ENCODE measurements at places on chromosomes 3 and 15.

- H3K36me3 ChIP-seq = no peaks in the 10 kb centered on the region
- H3K27me3 ChIP-seq = no peaks in the 10 kb centered on the region
- no peaks in the 10 kb centered on the region for H3K4me1 ChIP-seq
- no peak overlapping the region for H3K4me3 ChIP-seq
These were observed 100.4 kb upstream of the PPP2R3A start for GRCh38 chr3:135865085-135865484.

DNA sequence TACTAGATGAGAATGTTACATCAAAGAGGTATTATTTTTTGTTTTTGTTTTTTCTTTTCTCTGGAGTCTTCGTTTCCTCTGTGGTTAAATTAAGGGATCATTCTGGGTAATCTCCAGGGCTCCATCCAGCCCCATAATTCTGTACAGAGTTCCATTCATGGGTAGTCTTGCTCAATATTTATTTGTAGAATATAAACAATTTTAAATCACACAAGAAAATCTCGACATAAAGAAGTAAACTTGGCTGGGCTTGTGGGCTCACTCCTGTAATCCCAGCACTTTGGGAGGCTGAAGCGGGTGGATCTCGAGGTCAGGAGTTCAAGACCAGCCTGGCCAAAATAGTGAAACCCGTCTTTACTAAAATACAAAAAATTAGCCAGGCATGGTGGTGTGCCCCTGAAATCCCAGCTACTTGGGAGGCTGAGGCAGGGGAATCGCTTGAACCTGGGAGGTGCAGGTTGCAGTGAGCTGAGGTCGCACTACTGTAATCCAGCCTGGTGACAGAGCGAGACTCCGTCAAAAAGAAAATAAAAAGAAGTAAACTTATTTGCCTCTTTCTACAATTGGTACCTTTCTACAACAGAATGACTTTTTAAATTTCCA is 166.8 kb upstream of the TGFBR2 start:
- H3K4me3 ChIP-seq = no peak overlapping the region
- H3K4me1 ChIP-seq = peaks cover 20% of the 10 kb centered on the region
- H3K27me3 ChIP-seq = no peaks in the 10 kb centered on the region
- H3K27ac ChIP-seq = no peak overlapping the region
- H3K36me3 ChIP-seq = peaks cover 3% of the 10 kb centered on the region

DNA sequence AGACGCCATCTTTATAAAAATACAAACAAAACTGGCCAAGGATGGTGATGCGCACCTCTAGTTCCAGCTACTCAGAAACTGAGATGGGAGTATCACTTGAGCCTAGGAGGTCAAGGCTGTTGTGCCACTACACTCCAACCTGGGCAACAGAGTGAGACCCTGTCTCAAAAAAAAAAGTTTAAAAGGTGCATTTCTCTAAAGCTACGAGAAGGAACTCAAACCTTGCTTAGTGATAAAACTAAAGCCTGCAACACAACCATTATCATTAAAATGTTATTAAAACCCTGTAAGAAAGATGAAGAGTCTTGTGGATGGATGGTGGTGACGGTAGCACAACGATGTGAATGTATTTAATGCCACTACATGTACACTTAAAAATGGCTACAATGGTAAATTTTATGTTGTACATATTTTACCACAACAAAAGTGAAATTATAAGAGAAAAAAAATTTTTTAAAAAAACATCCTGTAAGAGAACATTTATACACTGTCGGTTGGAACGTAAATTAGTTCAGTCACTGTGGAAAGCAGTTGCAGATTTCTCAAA is 3.1 kb downstream of the PLD1 start:
- H3K4me1 ChIP-seq = peaks cover 11% of the 10 kb centered on the region
- no peak overlapping the region for H3K27ac ChIP-seq
- peaks cover 46% of the 10 kb centered on the region for H3K27me3 ChIP-seq
- H3K4me3 ChIP-seq = no peak overlapping the region
- no peaks in the 10 kb centered on the region for H3K36me3 ChIP-seq

DNA sequence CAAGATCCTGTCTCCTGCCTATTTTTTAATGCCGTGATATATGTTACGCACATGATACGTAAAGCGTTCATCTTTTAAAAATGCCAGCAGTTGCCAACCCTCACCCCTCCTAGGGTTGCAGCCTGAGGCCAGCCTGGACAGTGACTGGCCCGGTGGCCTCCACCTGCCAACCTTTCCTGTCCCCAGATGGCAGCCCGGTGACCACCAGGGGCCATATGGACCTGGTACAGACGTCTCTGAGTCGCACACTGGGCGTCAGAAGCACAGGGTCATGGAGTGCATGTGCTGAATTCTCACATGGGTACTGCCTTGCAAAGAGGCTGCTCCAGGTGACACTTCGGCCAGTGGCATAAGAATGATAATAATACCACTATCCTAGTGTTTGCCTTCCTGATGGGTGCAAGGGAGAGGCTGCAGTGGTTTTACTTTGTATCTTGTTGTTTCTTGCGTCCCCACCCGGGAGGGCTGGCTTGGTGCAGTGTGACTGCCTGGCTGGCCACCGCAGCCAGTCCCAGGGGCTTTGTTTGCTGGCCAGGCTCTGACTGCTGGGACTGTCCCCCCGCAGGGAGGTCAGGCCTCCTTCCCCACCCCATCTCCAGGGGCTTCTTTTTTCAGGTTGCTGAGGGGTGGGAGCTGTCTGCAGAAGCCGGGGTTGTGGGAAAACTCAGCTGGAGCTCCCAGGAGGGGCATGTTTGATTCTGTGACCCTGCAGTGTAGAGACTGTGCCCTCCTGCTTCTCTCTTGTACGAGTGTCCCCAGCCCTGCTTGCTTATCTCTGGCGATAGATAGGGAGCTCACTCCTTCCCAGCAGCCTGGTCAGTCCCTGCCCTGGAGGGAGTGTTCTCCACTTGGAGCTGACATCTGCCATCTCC is 16.9 kb downstream of the FBLN2 start:
- no peaks in the 10 kb centered on the region for H3K27me3 ChIP-seq
- peaks cover 11% of the 10 kb centered on the region for H3K4me1 ChIP-seq
- no peak overlapping the region for H3K4me3 ChIP-seq

- DNase-seq = no peak
- peak overlapping the region; percentile 87 for H3K27ac ChIP-seq
- H3K27me3 ChIP-seq = no peaks in the 10 kb centered on the region
- H3K36me3 ChIP-seq = peaks cover 43% of the 10 kb centered on the region
These were observed 53.7 kb downstream of the CHSY1 start for GRCh38 chr15:101198031-101198575.

DNA sequence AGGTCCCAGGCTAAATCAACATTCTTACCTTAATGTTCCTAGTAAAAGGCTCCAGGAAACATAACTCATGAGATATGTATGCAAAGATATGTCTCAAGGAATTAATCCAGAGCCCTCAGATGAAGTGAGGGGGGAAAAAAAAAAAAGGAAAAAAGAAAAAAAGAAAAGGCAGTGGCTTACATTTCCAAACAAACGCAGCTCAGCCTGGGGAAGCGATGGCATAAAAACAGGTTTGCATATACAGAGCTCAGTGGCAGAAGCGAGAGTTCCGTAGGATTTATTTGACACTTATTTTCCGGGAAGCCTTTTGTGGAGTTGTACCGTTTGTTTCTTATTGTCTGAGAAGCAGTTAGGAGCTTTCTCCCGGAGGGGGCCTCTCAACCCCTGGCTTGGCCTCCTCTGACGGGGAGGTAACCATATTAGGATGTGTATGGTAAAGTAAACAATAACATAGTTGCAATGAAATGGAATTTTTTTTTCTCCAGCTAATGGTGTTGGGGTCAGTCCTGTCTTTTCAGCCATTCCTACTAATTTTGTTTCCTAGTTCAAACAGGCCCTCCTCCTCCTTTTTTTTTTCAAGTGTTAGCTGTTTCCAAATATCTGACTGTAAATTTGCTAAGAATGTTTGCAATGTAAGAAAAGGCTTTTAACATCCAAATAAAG is 338.6 kb downstream of the FOXP1 start:
- no peak for DNase-seq
- H3K36me3 ChIP-seq = peaks cover 48% of the 10 kb centered on the region
- H3K4me1 ChIP-seq = peaks cover 79% of the 10 kb centered on the region
- H3K4me3 ChIP-seq = no peak overlapping the region
- no peak overlapping the region for H3K27ac ChIP-seq

DNA sequence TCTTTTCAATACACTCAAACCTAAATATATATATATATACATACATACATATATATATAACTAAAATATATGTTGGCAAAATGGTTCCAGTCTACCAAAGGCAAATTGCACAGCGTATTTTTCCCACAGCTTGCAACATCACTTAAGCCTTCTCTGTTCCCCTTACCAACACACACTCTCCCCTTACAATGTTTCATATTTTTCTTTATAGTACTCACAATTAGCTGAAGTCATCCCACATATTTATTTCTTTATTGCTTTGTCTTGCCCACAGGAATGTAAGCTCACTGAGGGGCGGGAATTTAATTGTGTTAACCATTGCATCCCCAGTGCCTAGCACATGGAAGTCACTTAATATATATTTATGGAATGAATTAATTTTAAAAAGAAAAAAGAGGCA is 288.3 kb downstream of the ULK4 start:
- no peaks in the 10 kb centered on the region for H3K27me3 ChIP-seq
- H3K27ac ChIP-seq = no peak overlapping the region
- H3K4me1 ChIP-seq = peaks cover 1% of the 10 kb centered on the region
- no peak overlapping the region for H3K4me3 ChIP-seq
- DNase-seq = no peak

DNA sequence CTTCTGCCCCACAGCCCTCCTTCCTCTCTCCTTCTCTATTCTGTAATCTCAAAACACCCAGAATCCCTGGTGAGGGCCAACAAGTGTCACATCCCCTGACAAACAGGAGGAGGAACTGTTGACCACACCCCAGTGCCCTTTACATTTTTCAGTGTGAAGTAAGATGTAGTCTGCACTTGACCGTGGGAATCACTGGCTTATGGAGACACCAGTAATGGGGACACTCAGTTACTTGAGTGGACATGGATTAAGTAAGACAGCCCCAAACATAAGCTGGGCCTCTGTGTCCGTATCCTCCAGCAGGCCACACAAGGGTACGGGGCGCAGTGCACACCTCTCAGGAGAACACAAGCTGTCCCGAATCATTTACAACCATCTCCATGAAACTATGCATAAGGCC is 28.4 kb upstream of the LIMD1 start:
- H3K27ac ChIP-seq = no peak overlapping the region
- no peaks in the 10 kb centered on the region for H3K27me3 ChIP-seq
- DNase-seq = no peak

DNA sequence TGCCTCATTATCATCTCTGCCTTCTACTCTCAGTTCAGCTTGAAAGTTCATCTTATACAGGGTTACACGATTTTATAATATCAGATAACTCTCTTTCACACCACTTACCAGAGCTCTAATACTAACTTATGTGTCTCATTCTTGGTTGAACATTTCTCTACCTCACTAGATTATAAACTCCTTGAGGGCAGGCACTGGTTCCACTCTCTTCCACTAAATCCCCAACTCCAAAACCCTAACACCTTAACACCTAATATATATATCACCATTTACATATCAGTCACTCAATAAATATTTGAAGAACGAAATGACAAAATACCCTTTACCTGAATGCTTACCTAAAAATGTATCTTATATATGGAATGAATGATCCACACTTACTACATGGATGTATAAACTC is 977.2 kb downstream of the FHIT start:
- H3K4me1 ChIP-seq = no peaks in the 10 kb centered on the region
- H3K36me3 ChIP-seq = no peaks in the 10 kb centered on the region
- H3K4me3 ChIP-seq = no peak overlapping the region
- H3K27me3 ChIP-seq = no peaks in the 10 kb centered on the region

DNA sequence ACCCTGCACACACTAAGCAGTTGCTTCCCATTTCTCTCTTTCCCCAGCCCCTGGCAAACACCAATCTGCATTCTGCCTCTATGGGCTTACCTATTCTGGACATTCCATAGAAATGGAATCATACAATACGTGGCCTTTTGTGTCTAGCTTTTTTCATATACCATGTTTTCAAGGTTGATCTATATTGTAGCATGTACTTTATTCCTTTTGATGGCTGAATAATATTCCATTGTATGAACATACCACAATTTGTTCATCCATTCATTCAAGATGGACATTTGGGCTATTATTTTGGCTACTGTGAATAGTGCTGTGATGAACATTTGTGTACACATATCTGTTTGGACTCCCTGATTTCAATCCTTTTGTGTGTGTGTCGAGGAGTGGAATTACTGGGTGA is 18.1 kb upstream of the ADAMTS9 start:
- H3K27ac ChIP-seq = no peak overlapping the region
- H3K4me3 ChIP-seq = no peak overlapping the region
- no peaks in the 10 kb centered on the region for H3K4me1 ChIP-seq
- H3K36me3 ChIP-seq = no peaks in the 10 kb centered on the region
- H3K27me3 ChIP-seq = peaks cover 3% of the 10 kb centered on the region

GRCh38 chr3:107208100-107208499 is 169.1 kb upstream of the CCDC54 start:
- H3K4me3 ChIP-seq = no peak overlapping the region
- H3K36me3 ChIP-seq = no peaks in the 10 kb centered on the region
- H3K4me1 ChIP-seq = peaks cover 3% of the 10 kb centered on the region
- DNase-seq = no peak
- peaks cover 10% of the 10 kb centered on the region for H3K27me3 ChIP-seq

- DNase-seq = no peak
- no peaks in the 10 kb centered on the region for H3K27me3 ChIP-seq
- H3K4me3 ChIP-seq = no peak overlapping the region
- H3K27ac ChIP-seq = no peak overlapping the region
- no peaks in the 10 kb centered on the region for H3K4me1 ChIP-seq
These were observed 523.8 kb downstream of the AGBL1 start for GRCh38 chr15:86603466-86603865.

DNA sequence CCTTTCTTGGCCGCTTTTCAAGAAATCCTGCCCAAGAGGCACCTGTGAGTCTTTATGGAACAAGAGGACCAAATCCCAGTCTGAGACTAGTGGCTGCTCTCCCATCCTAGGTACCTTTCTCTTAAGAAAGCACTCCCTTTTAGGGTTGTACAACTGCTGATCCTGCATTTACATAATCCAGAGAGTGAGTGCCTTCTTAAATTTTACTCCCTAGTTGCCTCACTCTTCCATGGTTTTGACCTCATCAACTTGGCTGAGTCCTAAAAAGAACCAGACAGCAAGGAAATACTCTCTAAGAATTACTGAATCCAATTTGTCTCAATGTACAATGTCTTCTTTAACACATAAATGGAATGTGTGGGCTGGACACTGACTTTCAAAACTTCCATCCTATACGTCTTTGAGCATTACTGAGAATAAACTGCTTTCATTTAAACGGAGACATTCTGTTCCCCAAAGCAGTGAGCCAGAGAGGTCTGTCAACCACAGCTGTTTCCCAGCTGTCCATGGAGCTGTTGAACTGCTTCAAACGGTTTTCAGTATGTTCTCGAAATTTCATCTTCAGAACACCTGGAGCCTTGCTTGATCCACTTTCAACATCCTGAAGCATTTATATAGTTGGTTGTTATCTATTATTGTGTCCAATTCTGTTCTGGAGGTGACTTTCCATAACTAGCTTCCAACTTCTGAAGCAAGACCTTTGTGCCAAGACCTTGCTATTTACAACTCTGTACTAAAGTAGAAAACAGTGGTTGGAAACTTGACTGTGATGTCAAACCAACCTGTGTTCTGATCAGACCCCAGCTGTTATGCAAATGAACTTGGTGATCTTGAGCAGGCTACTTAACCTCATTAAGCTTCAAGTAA is 179.1 kb downstream of the SLC9A9 start:
- H3K36me3 ChIP-seq = peaks cover 6% of the 10 kb centered on the region
- H3K27ac ChIP-seq = peak overlapping the region; percentile 55
- H3K27me3 ChIP-seq = no peaks in the 10 kb centered on the region
- peak overlapping the region; percentile 29 for H3K4me3 ChIP-seq
- DNase-seq = peak; percentile 5

GRCh38 chr15:74007820-74008371 is 13.4 kb downstream of the PML start:
- no peaks in the 10 kb centered on the region for H3K27me3 ChIP-seq
- H3K4me3 ChIP-seq = no peak overlapping the region
- peaks cover 56% of the 10 kb centered on the region for H3K4me1 ChIP-seq
- DNase-seq = peak; percentile 23

All from activated naive CD8-positive, alpha-beta T cell treated with anti-CD3 and anti-CD28 coated beads for 36 hours (primary cell).